Effector memory CD4-positive, alpha-beta T cell (primary cell): ENCODE measurements at places on chromosomes 5 and 9.

GRCh38 chr5:170785416-170785815 lies 1.9 kb downstream of the GABRP start:
- no peaks in the 10 kb centered on the region for H3K36me3 ChIP-seq
- no peak for DNase-seq
- no peaks in the 10 kb centered on the region for H3K4me1 ChIP-seq

DNA sequence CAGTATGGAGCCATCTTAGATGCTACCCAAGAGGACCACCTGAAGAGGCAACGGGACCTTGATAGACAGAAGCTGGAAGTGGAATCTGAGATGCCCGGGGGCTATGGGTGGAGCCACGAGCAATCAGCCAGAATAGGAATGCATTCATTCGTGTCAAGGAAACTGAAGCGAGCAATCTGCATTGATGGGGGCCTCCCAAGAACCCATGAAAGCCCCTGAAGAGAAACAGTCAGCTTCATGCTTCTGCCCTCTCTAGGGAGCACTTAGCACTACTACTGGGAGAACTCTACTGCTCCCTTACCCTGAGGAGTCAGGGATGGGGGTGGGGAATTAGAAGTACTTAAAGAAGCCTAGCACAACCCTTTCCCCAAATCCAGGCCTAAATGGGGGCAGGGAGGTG lies 51.9 kb upstream of the TCERG1 start:
- no peaks in the 10 kb centered on the region for H3K27me3 ChIP-seq
- no peak overlapping the region for H3K4me3 ChIP-seq
- DNase-seq: no peak
- no peak overlapping the region for H3K27ac ChIP-seq

DNA sequence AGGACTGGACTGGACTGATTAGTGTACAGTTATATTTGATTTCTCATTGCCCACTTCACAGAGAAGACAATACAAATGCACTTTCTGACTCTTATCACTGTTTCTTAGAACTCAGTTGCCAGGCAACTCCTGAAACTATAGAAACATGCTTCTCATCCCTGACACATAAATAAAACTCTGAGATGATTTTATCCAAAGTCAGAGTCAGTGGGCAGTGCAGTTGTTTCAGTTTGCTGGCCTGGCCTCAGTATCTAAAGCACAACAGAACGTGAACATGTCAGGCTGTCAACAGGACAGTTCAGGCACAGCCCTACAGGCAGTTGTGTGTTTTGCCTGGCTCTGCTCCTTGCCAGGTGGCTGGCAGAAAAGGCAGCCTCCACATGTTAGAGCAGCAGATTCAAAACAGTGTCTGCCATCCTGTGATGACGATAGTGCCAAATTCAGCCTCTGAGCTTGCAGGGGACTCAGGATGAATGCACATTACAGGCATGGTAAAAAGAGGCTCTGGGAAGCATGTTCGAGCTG lies 65.1 kb upstream of the CCDC152 start:
- no peak for DNase-seq
- H3K36me3 ChIP-seq: no peaks in the 10 kb centered on the region
- H3K4me3 ChIP-seq: no peak overlapping the region

GRCh38 chr9:37295796-37296195 lies 126.7 kb upstream of the GRHPR start:
- H3K4me3 ChIP-seq: no peak overlapping the region
- H3K4me1 ChIP-seq: peaks cover 3% of the 10 kb centered on the region

DNA sequence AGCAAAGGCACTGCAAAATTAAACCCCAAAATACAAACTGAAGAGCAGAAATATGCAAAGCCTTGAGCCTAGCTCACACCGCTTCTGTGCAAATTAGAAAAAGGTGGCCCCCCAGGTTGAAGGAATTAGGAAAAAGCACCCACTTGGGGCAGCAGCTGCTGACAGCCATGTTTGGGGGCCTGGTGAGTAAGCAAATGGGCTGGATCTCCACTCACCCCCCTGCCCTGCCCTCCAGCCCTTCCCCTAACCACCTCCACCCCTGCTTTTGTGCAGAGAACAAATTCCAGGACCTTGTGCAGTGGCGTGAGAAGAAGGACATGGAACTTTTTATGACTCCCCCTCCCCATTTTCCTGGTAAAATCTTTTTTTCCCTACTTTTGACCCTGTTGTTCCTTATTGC lies 92.0 kb upstream of the DNAH5 start:
- H3K36me3 ChIP-seq: no peaks in the 10 kb centered on the region
- no peak overlapping the region for H3K27ac ChIP-seq
- no peak overlapping the region for H3K4me3 ChIP-seq
- no peaks in the 10 kb centered on the region for H3K27me3 ChIP-seq

GRCh38 chr5:102090770-102091169 lies 205.3 kb downstream of the SLCO4C1 start:
- H3K36me3 ChIP-seq: no peaks in the 10 kb centered on the region
- H3K27me3 ChIP-seq: no peaks in the 10 kb centered on the region
- no peak overlapping the region for H3K27ac ChIP-seq
- H3K4me3 ChIP-seq: no peak overlapping the region
- DNase-seq: no peak
- H3K4me1 ChIP-seq: no peaks in the 10 kb centered on the region

DNA sequence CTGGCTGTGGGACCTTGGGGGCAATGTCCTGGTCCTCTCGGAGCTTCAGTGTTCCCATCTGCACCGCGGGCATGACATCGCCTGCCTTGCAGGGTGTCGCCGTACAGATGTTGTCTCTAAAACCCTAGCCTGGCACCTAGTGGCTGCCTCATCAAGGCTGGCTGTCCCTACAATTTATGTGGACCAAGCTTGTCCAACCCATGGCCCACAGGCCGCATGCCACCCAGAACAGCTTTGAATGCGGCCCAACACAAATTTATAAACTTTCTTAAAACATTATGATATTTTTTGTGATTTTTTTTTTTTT lies 18.3 kb upstream of the ASS1 start:
- no peaks in the 10 kb centered on the region for H3K4me1 ChIP-seq
- no peak overlapping the region for H3K27ac ChIP-seq
- no peak overlapping the region for H3K4me3 ChIP-seq
- H3K36me3 ChIP-seq: no peaks in the 10 kb centered on the region
- DNase-seq: no peak

GRCh38 chr9:12091865-12092527 lies 601.2 kb upstream of the TYRP1 start:
- no peak for DNase-seq
- H3K36me3 ChIP-seq: no peaks in the 10 kb centered on the region
- H3K4me1 ChIP-seq: no peaks in the 10 kb centered on the region
- H3K27me3 ChIP-seq: no peaks in the 10 kb centered on the region

DNA sequence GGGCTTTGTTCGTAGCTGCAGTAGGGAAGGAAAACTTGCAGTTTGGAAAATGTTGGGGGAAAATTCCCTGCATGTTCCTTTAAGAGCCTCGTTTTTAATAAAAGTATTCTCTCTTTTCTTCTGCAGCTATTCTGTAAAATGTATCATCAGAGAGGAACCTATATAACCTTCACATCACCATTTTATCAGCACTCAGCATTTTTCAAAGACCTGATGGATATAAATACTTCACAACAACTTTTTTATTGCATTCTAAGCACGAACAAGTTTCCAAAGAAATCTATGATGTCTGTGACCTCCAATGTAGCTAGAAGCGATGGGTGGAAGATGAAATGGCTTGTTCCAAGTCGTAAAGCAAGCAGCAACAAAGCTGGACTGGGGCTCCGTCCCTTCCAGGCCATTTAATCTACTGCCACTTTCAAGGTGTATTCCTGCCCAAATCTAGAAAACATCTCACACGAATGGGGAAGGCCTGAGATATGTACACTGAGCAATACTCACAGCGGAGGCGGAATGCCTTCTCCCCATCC lies 84.0 kb downstream of the NSUN2 start:
- H3K27me3 ChIP-seq: no peaks in the 10 kb centered on the region
- no peak for DNase-seq
- H3K4me3 ChIP-seq: no peak overlapping the region
- no peak overlapping the region for H3K27ac ChIP-seq
- no peaks in the 10 kb centered on the region for H3K4me1 ChIP-seq

DNA sequence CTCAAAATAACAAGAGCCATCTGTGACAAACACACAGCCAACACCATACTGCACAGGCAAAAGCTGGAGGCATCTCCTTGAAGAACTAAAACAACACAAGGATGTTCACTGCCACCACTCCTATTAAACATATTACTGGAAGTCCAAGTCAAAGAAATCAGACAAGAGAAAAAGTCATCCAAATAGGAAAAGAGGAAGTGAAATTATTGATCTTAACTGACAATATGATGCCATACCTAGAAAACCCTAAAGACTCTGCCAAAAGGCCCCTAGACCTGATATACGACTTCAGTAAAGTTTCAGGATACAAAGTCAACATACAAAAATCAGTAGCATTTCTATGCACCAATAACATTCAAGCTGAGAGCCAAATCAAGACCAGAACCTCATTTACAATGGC lies 30.0 kb upstream of the MACIR start:
- H3K27ac ChIP-seq: no peak overlapping the region
- H3K4me1 ChIP-seq: no peaks in the 10 kb centered on the region
- H3K4me3 ChIP-seq: no peak overlapping the region
- H3K27me3 ChIP-seq: no peaks in the 10 kb centered on the region
- H3K36me3 ChIP-seq: no peaks in the 10 kb centered on the region
- no peak for DNase-seq

- no peaks in the 10 kb centered on the region for H3K27me3 ChIP-seq
- no peak overlapping the region for H3K4me3 ChIP-seq
- peaks cover 30% of the 10 kb centered on the region for H3K4me1 ChIP-seq
- H3K36me3 ChIP-seq: no peaks in the 10 kb centered on the region
These were observed 38.6 kb downstream of the SARDH start for GRCh38 chr9:133699546-133699945.

DNA sequence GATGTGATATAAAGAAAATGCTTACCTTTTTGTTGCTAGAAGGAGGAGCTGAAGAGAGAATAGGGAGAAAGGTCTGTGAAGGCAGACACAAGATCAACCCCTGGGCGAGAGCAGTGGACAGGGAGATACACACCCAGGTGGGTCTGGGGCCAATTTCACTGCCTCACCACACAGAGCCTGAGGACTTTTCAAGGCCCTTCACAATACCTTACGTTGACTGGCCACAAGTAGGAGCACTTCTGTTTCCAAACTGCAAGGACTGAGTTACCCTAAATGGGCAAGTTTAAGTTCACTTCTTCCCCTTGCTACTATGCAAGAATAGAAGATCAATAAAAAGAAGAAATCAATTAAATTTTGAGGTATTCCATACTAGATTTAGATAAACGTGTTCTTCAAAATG lies 174.5 kb upstream of the SLC12A2 start:
- H3K4me1 ChIP-seq: no peaks in the 10 kb centered on the region
- DNase-seq: no peak
- no peaks in the 10 kb centered on the region for H3K27me3 ChIP-seq
- no peak overlapping the region for H3K27ac ChIP-seq

- no peaks in the 10 kb centered on the region for H3K36me3 ChIP-seq
- H3K27ac ChIP-seq: no peak overlapping the region
- no peaks in the 10 kb centered on the region for H3K27me3 ChIP-seq
- DNase-seq: no peak
- H3K4me1 ChIP-seq: no peaks in the 10 kb centered on the region
These were observed 43.0 kb upstream of the PCAT7 start for GRCh38 chr9:94511955-94512265.

DNA sequence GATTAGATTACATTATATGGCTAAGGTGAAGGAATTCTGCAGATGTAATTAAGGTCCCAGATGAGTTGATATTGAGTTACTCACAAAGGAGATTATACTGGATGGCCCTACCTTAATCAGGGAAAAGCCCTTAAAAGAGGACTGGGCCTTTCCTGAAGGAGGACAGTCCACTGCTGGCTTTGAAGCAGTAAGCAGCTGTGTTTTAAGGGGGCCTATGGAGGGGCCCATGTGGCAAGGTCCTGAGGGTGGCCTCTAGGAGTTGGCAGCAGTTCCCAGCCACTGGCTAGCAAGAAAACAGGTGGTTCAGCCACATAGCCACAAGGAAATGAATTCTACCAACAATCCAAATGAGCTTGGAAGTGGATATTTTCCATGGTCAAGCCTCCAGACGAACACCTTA lies 36.4 kb upstream of the GDNF start:
- H3K36me3 ChIP-seq: no peaks in the 10 kb centered on the region
- H3K4me1 ChIP-seq: no peaks in the 10 kb centered on the region
- DNase-seq: no peak
- no peaks in the 10 kb centered on the region for H3K27me3 ChIP-seq
- H3K4me3 ChIP-seq: no peak overlapping the region

DNA sequence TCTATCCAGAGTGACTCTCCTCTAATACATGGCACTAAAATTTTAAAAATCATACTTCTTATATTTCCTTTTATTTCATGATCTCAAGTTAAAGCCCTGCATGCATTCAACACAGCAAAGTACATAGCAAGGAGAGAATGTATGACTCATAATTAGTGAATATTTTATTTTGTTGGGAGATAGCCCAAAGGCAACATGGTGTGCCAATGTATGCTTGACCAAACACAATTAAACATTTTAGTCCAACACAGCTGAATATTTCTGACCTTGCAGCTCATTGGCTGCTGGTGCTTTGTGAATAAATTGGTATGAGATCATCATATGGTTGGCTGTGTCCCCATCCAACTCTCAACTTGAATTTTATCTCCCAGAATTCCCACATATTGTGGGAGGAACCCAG lies 103.5 kb downstream of the NPR3 start:
- H3K36me3 ChIP-seq: no peaks in the 10 kb centered on the region
- no peaks in the 10 kb centered on the region for H3K27me3 ChIP-seq
- no peak overlapping the region for H3K4me3 ChIP-seq
- H3K4me1 ChIP-seq: no peaks in the 10 kb centered on the region

GRCh38 chr9:110890416-110890815 lies 147.9 kb downstream of the LPAR1 start:
- H3K4me1 ChIP-seq: no peaks in the 10 kb centered on the region
- no peak overlapping the region for H3K4me3 ChIP-seq
- no peak for DNase-seq
- H3K36me3 ChIP-seq: no peaks in the 10 kb centered on the region
- H3K27ac ChIP-seq: no peak overlapping the region
- no peaks in the 10 kb centered on the region for H3K27me3 ChIP-seq

- no peaks in the 10 kb centered on the region for H3K36me3 ChIP-seq
- no peak overlapping the region for H3K27ac ChIP-seq
- H3K27me3 ChIP-seq: no peaks in the 10 kb centered on the region
These were observed 57.4 kb upstream of the ECM2 start for GRCh38 chr9:92592946-92593861.

GRCh38 chr5:149435015-149435376 lies 55.9 kb upstream of the IL17B start:
- H3K27me3 ChIP-seq: no peaks in the 10 kb centered on the region
- DNase-seq: no peak
- H3K4me3 ChIP-seq: no peak overlapping the region
- no peaks in the 10 kb centered on the region for H3K4me1 ChIP-seq

DNA sequence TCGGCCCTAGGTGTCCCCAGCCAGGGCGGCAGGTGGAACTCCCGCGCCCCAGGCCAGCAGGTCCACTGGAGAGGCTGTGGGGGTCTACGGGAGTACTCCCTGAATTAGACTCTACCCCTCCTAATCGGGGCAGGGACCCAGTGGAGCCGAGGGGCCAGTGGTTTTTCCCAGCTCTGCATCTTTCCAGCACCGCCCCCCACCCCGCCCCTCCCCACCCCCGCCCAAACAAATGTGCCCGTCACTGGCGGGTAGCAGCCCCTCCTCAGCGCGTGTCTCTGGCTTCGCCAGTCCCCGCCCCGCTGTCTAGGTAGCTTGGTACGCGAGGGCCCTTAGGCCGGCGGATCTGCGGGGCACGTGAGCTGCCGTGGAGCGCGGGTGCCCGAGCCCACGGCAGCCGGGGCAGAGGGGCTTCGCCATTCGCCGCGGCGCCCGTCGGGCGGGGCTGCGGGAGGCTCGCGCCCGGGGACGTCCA lies 7.0 kb downstream of the UNC5A start:
- peak overlapping the region; percentile 39 for H3K4me3 ChIP-seq
- no peak for DNase-seq
